Effector memory CD8-positive, alpha-beta T cell (primary cell): ENCODE measurements at places on chromosomes 13 and 19.

- no peak for DNase-seq
Measured at GRCh38 chr13:79407349-79407979, 1.4 kb upstream of the RBM26 start.

DNA sequence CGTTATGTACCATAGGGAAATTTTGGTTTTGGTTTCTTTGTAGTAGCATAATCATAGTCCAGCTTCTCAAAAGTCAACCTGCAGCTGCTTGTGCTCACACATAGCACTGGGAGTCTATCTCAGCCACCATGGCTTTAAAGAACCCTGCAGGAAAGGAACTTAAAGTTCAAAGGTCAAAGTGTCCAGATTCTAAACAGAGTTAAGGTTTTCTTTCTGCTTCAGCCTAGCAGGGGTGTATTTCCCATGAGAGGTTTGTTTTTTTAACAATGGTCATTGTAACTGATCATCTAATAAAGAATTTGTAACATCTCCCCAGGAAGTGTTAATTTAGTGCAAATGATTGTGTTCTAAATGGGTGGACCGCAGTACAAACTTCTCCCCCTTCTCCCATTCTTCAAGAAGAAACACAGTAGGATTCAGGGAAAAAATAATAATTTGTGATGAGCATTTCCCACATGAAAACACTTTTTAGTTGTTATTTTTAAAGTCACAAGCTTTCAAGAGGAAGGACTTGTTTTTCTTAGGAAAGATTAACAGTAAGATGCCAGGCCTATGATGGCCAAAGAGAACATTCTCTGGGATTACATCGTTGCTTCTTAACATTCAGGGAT, 168.0 kb downstream of the EFNB2 start:
- DNase-seq = no peak

DNA sequence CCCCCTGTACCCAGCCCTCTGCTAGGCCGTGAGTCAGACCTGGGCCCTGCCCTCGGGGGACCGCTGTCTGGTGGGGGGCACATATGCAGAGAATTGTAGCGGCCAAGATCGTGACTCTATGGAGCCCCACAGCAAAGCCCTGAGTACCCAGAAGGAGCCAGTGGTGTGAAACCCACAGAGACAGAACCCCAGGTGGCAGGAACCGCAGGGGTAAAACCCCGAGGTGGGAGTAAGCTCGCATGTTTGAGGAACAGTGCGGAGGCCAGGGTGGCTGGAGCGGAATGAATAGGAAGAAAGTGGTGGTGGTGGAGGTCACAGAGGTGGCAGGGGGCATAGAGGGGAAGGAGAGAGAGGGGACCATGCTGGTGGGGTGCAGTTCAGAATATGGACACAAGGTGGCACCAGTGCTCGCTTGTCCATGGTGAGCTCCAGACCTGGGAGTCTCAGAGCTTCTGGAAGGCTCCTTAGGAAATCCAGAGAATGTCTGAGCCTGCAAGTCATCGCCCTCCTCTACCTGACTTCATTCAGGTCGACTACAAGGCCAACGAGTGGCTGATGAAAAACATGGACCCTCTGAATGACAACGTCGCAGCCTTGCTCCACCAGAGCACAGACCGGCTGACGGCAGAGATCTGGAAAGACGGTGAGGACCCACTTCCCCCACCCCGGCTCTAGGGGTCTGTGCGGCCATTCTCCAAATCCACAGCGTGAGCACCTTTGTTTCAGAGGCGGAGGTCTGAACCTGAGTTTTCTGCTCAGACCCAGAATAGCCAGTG, 48.9 kb downstream of the MYH14 start:
- peak; percentile 6 for DNase-seq

DNA sequence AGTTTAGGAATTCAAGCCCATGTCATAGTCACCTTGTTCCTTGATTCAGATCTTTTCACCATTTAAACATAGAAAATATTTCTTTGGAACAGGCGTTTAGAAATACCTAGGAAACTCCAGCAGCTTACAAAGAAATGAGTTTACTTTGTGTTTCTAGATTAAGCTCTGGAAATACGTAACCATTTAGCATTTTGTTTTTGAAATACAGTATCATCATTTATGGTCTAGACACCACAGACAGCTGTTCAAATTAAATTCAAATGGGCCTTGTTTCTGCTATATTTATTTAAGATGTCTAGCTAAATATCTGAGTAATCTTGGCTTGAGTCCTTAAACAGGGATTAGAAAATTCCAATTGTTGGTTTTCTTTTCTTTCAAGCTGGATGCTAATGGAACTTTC, 228.5 kb downstream of the NDFIP2 start:
- no peak for DNase-seq

DNA sequence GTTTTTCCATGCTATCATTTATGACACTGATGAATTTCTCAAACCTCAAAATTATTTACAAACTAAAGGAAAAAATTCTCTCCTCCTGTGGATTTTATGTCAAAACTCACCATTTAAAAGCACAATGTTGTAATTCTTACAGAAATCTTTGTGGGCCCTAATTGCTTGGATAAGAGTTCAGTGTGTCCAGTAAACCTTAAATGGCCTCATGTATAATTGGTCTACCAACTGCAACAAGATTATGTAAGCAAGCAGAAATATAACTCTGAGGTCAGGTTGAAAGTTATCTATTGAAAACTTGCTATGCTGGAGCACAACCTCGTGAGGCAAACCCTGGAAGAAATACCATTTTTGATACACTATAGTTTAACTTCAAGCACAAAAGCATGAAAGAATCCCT, 22.0 kb downstream of the VWA8 start:
- no peak for DNase-seq

GRCh38 chr13:80126389-80127068, 214.4 kb downstream of the SPRY2 start:
- no peak for DNase-seq

- no peak for DNase-seq
Measured at GRCh38 chr13:39379667-39380655, 223.0 kb downstream of the LHFPL6 start.

DNA sequence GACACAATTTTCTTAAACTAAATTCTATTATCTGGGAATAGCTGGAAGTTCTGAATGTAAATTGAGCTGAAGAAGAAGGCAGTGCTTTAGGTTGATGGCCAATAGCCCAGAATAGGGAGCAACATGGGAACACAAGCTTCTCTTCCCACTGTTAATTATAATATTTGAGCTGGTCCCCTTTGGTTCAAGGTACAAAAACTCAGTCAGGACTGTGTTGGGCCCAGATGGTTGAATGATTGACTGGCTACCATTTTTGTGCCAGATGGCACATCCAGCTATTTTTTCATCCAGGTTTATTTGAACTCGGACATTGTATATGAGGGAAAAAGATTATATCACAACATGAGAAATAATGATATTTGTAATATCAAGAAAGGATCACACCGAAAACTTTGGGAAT, 458.9 kb downstream of the SLITRK1 start:
- DNase-seq = no peak

GRCh38 chr19:31500197-31500830, 151.1 kb upstream of the TSHZ3 start:
- no peak for DNase-seq
